ENCODE measurements at places on chromosomes 4 and X.

DNA sequence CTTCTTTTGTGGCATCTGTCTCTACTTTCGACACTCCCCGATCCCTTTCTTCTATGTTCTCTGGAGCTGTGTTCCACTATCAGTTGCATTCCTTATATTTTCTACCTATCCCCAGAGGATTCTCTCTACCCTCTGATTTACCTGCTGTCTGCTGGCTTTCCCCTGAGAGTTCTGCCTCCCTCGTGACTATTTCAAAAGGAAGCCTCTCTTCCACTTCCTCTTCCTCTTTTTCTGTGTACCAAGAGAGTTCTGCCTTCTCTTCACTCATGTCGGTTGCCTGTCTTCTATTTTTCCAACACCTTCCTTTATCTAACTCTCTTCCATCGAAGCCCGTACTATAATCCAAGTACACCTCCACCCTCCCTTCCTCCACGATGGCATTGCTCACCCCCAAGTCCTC, 631.7 kb downstream of the SMARCA1 start:
- DNase-seq: no peak

- DNase-seq: no peak
These were observed 1.3 kb downstream of the NOP14 start for GRCh38 chr4:2961811-2962441.

- DNase-seq: no peak
These were observed 111.1 kb downstream of the NFKB1 start for GRCh38 chr4:102612210-102612609.

GRCh38 chrX:49238735-49239134, 3.5 kb downstream of the CCDC22 start:
- DNase-seq: no peak

DNA sequence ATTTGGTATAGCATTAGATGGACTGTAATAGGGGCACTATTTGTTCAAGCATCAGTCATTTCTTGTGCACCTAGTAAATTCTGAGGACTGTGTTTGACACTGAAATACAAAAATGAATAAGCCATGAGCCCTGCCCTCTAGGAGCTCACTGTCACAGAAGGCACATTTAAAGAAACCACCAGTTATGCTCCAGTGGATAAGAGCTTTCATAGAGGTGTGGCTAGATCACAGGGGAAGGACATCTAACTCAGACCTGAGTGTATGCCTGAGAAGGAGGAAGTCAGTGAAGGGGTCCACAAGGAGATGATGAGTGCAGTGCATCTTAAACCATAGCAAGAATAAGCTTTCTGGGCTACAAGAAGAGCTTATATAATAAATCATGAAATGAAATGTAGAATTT, 40.1 kb downstream of the BTC start:
- no peak for DNase-seq

- DNase-seq: no peak
These were observed 55.7 kb downstream of the CPZ start for GRCh38 chr4:8648296-8648695.

DNA sequence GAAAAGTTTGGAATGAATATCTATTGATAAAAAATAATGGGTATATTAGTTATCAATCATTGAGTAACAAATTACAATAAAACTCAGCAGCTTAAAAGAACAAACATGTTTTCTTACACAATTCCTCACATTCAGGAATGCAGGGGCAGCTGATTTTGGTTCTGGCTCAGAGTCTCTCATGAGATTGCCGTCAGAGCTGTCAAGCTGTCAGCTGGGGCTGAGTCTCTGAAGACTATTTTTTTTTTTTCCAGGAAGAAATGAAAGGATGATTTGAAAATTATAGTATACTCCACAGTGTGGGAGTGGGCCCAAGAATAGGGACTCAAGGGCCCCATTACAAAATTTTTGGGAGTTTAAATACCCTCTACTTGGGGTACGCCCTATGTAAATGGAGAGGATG, 219.1 kb downstream of the GC start:
- DNase-seq: no peak

DNA sequence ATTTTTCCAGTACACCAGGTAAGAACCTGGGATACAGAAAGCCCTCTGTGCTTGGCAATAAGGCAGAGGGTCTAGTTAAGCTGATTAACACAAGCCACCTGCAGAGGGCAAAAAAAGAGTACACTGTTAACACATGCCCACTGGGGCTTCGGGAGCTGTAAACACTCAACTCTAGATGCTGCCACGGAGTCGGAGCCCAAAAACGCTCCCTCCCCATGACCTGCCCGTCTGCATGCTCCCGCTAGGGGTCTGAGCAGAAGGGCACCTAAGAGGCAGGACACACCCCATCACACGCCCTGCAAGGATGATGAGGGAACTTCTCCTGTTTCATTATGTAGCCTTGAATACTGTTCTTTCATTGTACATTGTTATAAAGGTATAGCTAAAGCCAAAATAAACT, 715.6 kb upstream of the AADAT start:
- no peak for DNase-seq

GRCh38 chr4:3848323-3848722, 82.1 kb downstream of the ADRA2C start:
- DNase-seq: no peak

DNA sequence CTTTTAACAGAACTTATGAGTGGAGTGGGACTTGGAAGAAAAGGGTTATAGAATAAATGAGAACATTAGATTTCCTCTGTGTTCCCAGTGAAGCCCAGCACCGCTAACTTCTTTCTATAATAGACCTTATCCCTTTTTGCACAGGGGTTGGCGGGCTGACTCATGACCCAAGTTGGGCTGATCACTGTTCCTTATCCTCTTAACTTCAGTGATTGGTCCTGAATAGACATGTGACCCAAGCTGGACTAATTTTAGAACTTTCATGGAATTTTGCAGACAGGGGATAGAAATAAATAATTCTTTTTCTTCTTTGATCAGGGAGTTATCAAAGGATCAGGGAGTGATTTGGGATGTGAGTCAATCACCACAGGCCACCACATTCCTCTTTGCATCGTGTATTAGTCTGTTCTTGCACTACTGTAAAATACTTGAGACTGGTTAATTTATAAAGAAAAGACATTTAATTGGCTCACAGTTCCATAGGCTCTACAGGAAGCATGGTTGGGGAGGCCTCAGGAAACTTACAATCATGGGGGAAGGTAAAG, 75.9 kb downstream of the UCHL1 start:
- no peak for DNase-seq

- peak; percentile 53 for DNase-seq
These were observed 39.6 kb downstream of the ZCCHC13 start for GRCh38 chrX:74343343-74344279.

GRCh38 chr4:41396214-41396613, 139.5 kb downstream of the UCHL1 start:
- DNase-seq: no peak

DNA sequence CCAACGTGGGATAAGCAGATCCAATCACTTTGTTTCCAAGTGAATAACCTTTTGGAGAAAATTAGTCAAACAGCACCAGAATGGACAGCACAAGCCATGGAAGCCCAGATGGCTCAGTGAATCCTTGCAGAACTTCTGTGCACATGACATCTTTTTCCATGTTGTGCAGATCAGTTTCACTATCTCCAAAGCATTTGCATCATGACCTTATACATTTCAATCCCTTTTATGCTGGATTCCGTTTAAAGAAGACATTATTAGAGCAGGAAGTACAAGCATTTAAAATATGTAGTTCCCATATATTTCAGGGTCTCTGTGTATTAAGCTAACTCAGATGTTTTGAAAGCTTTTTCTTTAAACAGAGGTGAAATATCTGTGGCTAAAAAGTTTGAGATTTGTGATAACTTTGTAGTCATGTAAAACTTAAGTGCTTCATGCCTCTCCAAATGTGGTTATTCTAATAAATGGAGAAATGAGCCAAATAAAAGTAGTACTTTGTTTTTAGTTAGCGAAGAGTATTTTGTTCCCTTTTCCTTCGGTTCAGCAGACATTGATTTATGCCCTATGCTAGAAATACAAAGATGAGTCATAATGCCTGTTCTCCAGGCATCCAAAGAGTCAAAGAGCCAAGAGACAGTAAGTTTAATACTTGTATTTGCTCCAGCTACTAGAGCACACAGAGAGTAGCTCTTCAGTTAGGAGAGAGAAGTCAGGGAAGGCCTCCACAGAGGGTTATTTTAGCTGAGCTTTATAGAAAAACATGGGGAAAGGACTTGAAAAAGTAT, 39.0 kb downstream of the PLAC8 start:
- DNase-seq: no peak

DNA sequence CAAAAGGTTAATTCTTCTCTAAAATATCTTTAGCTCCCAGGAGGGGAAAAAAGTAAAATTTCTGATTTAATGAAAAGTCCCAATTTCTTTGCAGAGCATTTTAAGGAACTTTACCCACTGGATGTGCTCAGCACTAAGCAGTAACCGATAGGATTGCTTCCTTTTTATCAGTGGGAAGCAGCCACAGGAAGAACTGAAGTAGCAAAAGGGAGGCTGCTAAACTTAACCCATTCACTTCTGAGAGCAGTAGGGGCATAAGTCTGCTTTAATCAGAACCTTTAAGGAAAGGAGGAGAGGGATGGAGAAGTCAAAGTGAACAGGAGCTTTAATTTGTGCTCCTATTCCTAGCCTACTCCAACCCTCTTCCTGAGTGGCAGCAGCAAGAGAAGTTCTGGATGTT, at the start of gene F8:
F8 (minus strand) TSS at position 139 of the 400 bp plus-strand sequence. CDS start 171 bp downstream, outside the sequence.
- DNase-seq: no peak

GRCh38 chr4:121669163-121669550, 27.6 kb downstream of the ANXA5 start:
- DNase-seq: no peak

DNA sequence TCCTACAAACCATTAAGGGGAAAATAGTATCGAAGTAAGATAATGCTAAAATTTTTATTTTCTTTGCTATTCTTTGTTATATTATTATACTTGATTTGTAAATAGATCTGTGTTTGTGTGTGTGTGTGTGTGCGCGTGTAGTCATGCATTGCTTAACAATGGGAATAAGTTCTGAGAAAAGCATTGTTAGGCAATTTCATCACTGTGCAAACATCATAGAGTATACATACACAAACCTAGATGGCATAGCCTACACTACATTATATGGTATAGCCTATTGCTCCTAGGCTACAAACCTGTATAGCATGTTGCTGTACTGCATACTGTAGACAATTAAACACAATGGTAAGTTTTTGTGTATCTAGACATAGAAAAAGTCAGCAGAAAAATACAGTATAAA, 17.1 kb downstream of the MTTP start:
- no peak for DNase-seq

- DNase-seq: no peak
These were observed 1591.3 kb downstream of the ADGRL3 start for GRCh38 chr4:62791386-62791785.

GRCh38 chrX:51931566-51932150, 38.2 kb downstream of the MAGED1 start:
- no peak for DNase-seq

- no peak for DNase-seq
These were observed 83.9 kb downstream of the MAMLD1 start for GRCh38 chrX:150446995-150447394.

- DNase-seq: no peak
These were observed 91.6 kb upstream of the H2AZ1 start for GRCh38 chr4:100041646-100042045.

DNA sequence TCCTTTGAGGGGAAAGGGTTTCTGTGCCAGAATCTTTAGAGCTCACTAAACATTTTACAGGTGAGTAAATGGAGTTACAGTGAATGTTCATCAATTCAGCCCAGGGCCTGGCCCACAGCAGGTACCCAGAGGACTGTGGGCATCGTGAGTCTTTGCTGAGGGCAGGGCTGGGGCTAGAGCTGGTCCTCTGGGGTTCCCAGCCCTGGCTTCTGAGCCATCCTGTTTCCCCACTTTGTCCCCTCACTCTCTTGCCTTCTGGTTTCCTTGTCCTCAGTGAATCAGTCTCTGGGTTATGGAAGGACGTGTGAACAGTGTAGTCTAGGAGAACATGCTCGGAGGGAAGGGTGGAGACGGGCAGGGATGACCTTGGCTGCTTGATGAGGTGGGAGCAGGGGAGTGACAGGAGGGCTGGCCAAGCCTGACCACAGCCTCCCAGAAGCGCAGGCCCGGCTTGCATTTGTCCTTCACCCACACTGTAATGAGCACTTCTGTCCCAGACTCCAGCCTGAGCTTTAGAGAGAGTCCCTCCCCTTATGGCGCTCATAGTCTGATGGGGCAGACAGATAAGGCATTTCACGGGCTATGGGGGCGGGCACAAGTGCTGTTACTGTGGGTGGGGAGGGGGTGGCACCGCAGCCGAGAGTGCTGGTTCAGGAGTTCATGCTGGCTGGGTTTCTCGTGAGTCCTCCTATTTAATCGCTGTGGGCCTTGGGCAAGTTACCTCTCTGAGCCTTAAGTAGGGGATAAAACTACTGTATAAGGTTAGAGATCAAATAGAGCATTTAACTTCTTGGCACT, 17.3 kb downstream of the TBC1D14 start:
- no peak for DNase-seq

- no peak for DNase-seq
These were observed 45.9 kb downstream of the PDGFRA start for GRCh38 chr4:54274795-54275665.

GRCh38 chrX:81890521-81890920, 688.6 kb downstream of the SH3BGRL start:
- DNase-seq: no peak

DNA sequence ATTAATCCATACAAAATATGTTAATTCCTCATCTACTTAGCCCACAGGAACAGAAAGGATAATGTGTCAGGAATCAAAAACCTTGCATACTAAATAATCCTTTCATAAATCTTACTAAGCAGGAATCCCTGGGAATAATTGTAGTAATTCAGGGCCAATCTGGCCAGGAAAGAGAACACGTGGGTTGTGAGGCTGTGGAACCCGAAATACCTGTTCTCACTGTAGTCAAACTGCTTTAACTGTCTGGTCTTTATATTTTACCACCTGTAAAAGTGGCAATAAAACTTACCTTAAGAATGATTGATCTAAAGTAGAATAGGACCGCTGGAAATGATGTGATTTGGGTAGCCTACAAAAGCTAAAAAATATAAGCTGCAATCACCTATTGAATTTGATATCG, 1620.9 kb downstream of the STIM2 start:
- no peak for DNase-seq

- no peak for DNase-seq
These were observed 75.5 kb upstream of the SLC39A8 start for GRCh38 chr4:102420563-102421398.

- no peak for DNase-seq
These were observed 313 bp upstream of the BLOC1S4 start for GRCh38 chr4:6715704-6716017.

DNA sequence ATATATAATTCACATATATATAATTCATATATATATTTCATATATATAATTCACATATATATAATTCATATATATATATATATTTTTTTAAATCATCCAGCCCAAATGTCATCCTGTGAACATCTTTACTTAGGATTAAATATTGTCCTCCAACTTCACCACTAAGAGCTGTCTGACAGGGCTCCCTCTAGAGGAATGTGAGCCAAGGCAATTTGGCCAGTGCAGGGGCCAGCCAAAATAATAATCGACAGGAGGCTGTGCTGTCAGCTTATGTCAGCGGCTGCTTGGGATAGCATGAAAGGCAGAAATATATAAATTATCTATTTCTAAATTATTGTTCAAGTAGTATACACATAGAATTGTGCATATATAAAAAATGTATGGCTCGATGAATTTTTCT, 29.5 kb downstream of the EGFL6 start:
- no peak for DNase-seq
